NCI-H1105 treated with DMSO at 0.1 percent for 48 hours (cell line): ENCODE measurements at places on chromosomes 2 and 18.

- DNase-seq, result no peak
Observed at GRCh38 chr2:205683502-205684367, 1.4 kb downstream of the NRP2 start.

DNA sequence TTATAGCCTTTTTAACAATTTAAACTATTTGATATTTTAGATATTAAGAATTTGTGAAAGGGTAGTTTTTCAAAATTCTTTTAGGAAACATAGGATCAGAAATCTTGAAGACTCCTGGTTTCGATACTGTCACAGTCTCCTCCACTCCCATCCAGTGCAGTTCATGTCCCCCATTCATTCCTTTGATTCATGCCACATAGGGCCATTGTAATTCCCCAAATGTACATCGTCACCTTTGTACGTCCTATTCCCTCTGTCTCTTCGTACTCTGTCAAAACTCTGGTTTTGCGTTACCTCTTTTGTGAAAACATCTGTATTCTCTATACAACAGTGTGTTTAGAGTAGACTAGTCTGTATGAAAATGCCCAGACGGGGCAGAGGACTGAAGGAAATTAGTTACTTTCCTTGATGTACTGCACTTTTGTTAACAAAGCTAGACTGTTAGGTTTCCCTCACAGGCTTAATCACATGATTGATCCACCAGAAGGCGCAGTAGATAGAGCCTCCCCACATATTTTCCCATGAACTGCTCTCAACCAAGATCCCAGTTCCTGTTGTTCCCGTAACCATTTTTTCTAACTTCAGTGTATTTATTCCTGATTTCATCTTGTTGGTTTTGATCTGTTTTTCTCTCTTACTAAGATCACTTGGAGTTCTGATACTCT lies 2.5 kb downstream of the MRPL35 start:
- DNase-seq, result no peak

DNA sequence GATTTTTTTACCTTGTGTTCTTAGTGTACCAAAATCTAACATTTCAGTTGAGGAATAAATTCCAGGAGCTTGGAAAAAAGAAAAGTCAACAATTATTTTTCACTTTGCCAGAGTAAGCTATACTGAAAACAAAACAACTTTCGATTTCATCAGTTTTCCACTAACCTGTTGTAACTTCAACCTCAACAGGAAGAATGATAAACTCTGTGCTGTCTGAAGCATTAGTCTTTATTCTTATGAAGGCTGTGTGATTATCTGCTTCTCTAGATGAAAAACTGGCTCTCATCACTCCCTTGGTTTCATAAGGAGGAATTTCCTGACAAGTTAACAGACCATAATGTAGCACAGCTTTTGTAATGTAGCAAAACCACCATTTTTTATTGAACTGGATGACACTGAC lies 121.2 kb downstream of the ZAP70 start:
- no peak for DNase-seq

GRCh38 chr18:41875094-41875780 lies 79.8 kb upstream of the PIK3C3 start:
- DNase-seq, result no peak

GRCh38 chr2:182942756-182943155 lies 76.3 kb upstream of the FRZB start:
- no peak for DNase-seq

GRCh38 chr2:178846458-178846802 lies 39.2 kb upstream of the TTN start:
- DNase-seq, result no peak

DNA sequence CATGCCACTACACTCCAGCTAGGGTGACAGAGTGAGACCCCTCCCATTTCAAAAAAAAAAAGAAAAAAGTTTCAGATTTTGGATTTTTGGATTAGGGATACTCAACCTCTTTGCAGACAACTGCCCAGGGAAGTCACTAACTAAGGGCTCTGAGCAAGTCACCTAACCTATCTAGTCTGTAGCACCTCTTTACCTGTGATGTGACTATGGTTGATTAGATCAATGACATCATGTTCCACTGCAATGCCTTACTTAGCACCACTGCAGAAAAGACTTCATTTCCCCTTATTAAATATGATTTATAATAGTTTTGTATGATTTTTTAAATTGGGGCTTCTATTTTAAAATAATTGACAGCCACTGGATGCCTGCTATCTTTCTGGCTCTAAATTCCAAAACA lies 41.2 kb downstream of the CUL3 start:
- no peak for DNase-seq

GRCh38 chr2:235663875-235664274 lies 170.0 kb downstream of the AGAP1 start:
- DNase-seq, result no peak

DNA sequence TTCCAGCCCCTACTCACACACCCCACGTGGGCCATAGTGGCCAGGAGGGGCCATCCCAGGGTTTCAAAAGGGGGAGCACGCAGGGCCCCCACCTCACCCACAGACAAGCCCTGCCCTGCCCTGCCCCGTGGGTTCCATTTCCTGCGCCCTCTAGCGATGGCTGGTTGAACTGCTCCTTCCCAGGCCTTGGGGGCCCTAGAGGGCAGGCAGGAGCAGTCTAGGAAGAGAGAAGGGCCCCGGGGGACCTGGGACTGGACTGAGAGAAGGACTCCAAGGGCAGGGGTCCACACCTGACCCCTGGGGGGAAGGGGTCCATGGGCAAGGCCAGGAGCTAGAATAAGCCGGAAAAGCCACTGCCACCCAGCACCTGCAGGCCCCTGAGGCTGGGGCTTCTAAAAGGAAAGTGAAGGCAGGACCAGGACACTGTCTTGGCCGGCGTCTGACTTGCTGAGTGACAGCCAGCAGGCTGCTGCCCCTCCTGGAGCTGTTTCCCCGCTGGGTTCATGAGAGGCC lies 10.1 kb downstream of the CYP26B1 start:
- peak; percentile 7 for DNase-seq

DNA sequence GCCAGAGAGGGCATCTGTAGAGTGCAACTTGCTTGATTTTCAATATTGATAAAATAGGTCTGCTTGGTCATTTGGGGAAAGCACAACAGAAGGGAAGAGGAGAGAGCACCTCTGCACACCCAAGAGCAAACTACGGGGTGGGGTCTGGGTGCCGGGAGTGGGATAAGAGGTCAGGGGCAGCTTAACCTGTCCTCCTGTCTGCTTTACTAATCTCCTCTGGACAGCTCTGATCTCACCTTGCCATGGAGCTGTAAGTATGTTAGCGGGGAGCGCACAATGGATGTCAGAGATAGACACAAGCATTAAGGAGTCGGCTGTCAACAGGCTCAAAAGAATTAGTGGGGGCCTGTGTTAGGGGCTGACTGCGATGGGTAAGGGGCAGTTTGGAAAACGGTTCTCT lies 328.7 kb downstream of the CYRIA start:
- no peak for DNase-seq

DNA sequence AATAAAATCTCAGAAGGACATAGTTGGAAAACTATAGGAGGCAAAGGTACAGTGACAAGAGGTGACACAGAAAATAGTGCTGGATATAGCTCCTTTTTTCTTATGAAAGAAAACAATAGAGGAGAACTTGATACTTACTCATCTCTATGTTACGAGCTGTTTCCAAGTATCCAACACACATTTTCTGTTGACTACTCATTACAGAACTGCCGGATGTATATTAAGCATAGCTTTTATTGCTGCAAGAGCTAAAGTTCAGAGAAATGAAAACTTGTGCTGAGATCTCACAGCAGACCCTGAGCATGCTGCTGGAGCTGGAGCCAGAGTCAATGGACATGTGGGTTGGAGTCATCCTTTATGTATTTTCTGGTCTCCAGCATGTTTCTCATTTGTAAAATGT lies 210.0 kb upstream of the NT5C1B start:
- no peak for DNase-seq

DNA sequence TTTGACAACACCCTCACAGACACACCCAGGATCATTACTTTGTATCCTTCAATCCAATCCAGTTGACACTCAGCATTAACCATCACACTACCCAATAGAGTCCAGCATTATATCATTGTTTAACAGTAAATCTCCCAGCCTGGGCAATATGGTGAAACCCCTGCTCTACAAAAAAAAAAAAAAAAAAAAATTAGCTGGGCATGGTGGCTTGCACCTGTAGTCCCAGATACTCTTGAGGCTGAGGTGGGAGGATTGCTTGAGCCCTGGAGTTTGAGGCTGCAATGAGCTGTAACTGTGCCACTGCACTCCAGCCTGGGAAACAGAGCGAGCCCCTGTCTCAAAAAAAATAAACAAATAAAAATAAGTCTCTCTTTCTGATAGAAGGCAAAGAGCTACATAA lies 304.0 kb downstream of the STK39 start:
- DNase-seq, result no peak
